A549 (cell line): ENCODE measurements at places on chromosomes 7 and 10.

DNA sequence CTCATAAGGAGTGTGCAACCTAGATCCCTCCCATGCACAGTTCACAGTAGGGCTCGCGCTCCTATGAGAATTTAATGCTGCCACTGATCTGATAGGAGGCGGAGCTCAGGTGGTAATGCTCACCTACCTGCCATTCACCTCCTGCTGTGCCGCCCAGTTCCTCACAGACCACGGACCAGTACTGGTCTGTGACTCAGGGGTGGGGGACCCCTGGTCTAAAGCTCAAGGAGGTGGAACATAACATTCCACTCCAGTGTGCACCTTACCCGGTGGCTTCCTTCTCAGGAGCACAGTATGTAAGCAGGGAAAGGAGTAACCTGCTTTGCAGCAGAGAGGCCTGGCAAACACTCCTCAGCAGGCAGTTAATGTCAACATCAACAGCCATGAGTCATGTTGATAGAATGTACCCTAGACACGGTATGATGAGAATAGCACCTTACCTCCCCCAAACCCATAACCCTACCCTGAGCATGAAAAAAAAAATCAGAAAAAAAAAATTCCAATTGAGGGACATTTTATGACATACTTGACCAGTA is 273.5 kb downstream of the FGFR2 start:
- DNase-seq, result peak; percentile 23

DNA sequence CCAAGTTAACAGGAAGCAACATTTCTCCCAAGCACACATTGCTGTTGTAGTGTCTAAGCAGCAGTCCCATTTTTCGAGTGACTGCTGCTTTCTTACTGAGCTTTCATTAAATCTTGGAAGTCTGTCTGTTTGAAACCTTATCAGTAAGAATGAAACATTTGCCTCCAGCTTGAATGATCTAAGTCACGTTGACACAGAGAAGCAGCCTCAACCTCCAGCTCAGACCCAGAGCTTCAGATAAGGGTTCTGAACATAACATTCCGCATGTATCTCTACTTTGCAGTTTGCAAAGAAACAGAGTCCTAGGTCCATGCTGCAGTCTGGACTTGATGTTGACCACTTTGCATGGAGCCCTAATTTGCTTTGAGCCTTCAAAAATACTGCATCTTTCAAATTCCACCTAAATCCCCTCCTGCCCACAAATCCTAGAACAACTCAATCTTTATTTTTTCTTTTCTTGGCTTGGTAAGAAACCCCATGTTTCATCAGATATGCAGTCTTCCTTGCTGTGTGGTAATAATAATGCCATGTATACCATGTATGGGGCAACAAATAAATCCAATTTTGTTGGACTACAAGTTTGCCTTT is 698.7 kb upstream of the IGFBP3 start:
- DNase-seq, result no peak

DNA sequence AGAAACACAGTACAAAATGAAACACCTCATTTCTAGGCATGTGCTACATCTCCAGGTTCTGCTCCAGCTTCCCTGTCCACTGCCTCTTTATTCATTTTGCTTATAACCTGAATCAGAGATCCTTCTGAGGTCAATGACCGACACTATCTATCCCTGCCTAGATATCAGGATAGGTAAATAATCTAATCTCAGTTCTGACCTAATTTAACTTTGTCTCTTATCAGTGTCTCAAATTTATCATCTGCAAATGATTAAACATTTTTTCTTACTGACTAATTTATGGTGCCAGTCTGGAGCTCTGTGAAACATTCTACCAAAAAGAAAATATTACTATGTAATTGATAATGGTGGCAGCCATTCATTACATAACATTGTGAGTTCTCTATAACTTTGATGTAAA is 61.1 kb downstream of the SGCE start:
- no peak for DNase-seq

- DNase-seq, result no peak
These were observed 231.1 kb downstream of the ARHGAP12 start for GRCh38 chr10:31697271-31698180.

- DNase-seq, result no peak
These were observed 74.4 kb downstream of the MEST start for GRCh38 chr7:130566168-130566897.

GRCh38 chr10:66466622-66467021 is 459.2 kb upstream of the LRRTM3 start:
- DNase-seq, result no peak

DNA sequence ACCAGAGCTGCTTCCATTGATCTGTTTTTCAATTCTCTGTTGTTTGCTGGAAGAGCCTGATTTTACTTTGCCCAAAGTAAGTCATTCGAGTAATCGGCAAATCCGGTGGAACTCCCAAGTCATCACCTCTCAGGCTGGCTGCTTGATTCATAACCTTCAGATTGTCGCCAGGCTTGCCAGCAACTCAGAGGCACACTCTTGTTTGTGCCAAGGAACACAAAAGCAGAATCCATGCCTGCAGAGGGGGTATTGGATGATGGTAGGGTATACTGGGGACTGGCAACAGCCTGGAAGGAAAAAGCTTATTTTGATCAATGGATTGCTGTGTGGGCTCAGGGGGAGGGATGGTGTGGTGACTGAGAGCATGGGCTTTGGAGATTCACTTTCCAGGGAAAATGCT is 542.4 kb downstream of the SORCS3 start:
- DNase-seq, result no peak

DNA sequence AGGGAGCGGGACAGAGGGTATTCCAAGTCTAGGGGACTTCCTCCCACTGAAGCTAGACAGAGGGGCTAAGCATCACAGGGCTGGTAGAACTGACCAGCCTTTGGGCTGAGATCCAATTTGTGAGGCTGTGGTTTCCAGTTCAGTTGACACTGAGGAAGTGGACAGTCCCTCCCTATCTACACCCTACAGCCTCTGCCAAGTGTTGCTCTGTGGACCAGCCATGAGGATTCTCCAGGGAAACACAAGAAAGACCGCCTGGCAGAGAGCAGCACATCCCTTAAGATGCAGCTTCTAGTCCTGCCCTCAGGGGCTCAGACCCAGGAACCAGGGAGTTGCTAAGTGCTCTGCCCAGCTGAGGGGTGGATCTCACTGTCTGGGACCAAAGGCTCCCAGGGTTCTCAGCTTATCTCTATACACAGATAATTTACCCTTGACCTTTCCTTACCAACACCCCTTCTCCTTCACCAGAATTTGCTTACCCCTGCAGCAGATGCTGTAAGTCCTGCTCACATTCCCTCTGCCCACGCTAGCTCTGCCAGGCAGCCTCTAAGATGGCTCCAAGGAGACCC is 252.0 kb downstream of the SKIDA1 start:
- no peak for DNase-seq

DNA sequence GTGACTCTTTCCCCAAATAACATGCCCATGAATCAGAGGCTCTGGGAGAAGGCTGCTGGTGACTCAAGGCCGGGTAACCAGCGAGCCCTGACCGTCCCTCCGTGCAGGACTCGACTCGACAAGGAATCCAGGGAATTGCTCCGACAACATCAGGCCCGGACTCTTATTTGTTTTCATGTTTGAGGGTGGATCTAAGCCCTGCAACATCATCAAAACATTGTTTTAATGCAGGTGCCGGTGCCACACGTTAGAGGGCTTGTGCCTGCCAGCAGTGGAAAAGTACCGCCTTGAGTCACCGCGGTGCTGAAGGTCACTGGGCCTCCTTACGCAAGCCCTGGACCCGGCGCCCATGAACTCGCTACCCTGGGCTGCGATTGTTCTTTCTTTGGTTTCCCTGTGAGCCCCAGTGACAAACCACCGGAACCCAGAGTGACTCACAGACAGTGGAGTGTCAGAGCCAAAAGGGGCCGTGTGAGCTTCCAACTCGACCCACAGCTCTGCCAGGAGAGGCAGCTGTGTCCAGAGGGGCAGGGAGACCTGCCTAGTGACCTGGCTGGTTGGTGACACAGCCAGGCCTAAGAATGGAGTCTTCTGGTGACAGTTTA is 139.4 kb upstream of the SHH start:
- DNase-seq, result peak; percentile 94

DNA sequence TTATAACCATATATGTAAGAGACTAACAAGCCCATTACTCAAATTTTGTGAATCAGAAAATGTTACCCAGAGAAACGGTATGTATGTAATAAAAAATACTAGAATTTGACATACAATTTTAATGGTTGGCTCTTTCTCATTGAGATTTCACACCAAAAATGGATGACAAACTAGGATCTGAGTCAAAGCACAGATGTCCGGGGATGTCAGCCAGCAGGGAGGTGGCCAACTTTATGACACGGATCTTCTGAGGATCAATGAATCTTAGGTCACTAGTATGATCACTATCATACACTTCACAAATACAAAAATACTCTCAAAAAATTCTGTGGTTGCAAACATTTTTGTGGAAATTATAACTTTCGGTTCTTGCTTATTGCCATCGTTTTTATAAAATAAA is 173.5 kb upstream of the NFE2L3 start:
- DNase-seq, result no peak
